CD4-positive, alpha-beta T cell treated with Interleukin-4 for 4 hours (primary cell): ENCODE measurements at places on chromosomes 13 and 19.

- no peak for DNase-seq
These were observed 258.2 kb upstream of the IRS2 start for GRCh38 chr13:110044551-110045111.

GRCh38 chr19:34325181-34325580 is 39.8 kb upstream of the GPI start:
- no peak for DNase-seq

DNA sequence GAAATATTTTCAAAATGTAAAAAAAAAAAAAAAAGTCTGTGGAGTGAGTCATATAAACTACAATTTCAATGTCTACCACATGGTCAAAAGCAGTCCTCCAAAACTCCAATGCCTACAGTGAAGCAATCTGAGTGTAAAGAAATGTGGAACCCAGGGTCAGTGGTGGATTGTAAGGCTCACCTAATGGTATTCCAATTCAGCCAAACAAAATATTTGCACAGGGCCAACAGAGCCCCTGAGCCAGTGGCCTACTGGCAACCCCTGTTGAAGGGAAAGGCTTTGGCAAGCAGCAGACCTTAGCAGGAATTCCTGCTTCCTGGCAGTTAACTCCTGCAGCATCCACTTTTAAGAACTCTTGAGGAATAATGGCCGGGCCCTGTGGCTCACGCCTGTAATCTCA is 3.4 kb downstream of the DNMT1 start:
- DNase-seq: no peak

DNA sequence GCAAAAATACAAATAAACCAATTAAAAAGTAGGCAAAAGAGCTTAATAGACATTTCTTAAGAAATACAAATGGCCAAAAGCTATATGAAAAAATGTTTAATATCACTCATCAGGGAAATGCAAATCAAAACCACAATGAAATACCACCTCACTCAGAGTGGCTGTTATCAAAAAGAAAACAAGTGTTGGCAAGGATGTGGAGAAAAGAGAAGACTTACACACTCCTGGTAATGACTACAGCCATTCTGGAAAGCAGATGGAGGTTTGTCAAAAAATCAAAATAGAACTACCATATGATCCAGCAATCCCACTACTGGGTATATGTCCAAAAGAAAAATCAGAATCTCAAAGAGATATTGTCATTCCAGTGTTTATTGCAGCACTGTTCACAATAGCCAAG is 223.5 kb upstream of the SLC10A2 start:
- DNase-seq: no peak

DNA sequence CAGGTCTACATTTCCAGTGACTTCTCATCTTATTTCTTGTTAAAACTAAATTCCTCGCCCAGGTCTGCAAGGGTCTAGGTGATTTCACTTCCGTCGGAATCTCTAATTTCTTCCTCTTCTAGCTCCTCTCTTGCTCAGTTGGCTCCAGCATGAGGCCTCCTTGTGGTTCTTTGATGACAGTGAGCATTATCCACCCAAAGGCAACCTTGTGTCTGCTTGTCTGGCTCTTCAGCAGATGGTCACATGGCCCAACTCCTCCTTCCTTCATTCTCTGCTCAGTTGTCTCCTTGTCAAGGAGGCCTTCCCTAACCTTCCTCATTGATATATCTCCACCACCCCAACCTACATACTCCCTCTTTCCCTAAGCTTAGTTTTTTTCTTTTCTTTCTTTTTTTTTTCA is 1391.4 kb downstream of the EFNB2 start:
- no peak for DNase-seq

- no peak for DNase-seq
These were observed 20.1 kb upstream of the IGFL1 start for GRCh38 chr19:46209472-46209871.

GRCh38 chr19:46728693-46729339 is 11.9 kb upstream of the PRKD2 start:
- DNase-seq: peak; percentile 73

- no peak for DNase-seq
These were observed 14.5 kb upstream of the TSPAN16 start for GRCh38 chr19:11281356-11282049.

- no peak for DNase-seq
These were observed 457.3 kb downstream of the EFNB2 start for GRCh38 chr13:106078191-106078590.

DNA sequence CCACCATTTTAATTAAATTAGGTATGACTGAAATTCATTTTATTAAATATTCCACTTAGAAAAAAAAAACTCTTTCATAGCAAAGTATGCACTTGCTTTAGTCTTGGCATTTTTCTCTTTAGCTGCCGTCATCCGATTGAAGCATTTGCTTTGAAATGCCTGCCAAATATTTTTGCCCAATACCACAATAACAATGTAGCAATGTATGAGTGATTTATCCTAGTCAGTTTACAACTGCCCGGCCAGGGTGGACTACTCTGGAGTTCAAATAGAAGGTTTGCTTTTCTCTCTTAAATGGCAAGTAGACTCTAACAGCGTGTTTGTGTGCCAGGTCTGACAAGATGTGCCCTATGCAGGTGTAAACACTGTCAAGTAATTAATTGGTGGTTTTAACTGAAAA is 675.3 kb upstream of the SGCG start:
- DNase-seq: no peak

DNA sequence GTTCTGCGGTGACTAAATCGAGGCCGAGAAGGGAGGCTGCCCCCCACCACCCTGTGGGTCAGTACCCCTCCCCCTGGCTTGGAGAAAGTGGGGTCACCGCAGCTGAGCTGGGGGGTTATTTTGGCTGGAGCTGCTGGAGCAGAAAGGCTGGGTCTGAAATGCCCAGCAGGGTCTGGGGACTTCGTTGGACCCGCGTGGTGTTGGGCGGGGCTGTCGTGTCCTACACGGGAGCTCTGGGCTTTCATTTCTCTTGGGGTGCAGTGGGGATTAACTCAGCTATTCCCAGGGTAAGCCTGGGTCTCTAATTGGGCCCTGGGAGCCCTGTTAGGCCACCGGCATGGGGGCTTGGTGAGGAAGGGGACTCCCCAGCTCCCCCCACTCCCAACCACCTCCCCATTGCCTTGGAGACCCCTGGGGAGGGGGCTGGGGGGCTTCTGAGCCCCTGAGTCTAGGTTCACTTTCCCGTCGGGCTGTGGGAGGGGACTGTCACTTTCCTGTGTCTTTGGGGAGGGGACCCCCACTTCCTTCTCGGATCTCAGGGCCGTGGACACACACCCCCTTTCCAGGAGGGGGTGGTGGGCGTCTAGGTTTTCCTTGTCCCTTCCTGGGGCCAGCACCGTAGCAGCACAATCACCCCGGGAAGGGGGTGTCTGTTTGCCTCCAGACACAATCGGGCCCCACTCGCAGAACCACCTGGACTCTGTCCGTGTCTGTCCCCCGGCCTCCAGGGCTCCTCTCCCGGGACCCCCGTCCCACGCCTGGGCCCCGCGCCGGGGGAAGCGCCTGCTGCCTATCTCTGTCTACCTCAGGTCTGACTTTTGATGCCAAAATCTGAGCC is 10.2 kb upstream of the WDR18 start:
- DNase-seq: no peak

DNA sequence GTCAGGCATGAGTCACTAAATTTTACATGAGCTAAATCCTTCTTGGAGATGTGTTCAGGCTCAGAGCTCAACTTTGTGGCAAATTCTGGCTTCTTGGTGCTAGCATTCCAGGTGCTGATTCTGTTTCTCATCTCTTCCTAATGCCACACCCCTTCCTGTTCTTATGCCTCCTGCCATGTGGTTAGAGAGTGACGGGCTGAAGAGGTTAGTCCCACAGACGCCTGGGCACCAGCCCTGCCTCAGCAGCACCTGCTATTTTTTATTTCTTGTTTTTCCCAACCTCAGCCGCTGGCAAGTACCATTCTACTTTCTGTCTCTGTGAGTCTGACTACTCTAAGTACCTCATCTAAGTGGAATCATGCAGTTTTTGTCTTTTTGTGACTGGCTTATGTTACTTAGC is 329.5 kb downstream of the KCNRG start:
- DNase-seq: no peak

- no peak for DNase-seq
These were observed 324.4 kb downstream of the LMO7 start for GRCh38 chr13:75960538-75960994.

DNA sequence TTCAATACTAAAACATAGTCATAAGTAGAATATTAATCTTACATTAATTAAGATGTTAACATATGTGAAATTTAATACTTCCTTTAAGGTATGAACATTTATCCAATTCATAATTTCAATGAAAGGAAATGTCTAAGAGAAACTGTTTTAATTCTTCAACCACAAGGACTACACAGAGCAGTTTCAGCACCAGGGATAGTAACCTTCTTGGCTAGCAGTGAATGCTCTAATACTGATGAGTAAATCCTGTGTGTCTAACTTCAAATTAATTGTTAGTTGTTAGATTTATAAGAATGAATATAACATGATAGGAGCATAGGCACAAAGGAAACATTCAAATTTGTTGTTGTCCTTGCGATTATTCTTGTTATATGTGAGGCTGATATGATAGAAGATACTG is 15.6 kb upstream of the NBEA start:
- DNase-seq: no peak

- no peak for DNase-seq
These were observed 1047.6 kb downstream of the SLITRK5 start for GRCh38 chr13:88718781-88719180.

GRCh38 chr13:28794396-28794795 is 25.7 kb upstream of the MTUS2 start:
- DNase-seq: no peak

DNA sequence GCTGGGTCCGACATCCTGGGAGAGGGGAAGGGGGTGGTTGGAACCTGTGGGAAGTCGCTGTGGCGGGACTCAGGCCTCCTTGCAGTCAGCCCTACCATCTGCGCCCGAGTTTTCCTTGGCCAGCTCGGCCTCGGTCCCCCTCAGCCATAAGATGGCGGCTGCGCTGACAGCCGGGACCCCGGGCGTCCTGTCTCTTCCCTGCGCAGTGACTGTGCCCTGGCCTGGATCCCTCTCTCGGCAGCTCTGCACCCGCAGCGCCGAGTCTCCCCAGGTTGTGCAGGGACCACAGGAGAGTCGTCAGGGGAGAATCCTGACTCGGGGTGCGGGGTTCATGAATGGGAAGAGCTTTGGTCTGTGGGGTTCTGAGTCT is 345 bp downstream of the ZNF257 start:
- no peak for DNase-seq

DNA sequence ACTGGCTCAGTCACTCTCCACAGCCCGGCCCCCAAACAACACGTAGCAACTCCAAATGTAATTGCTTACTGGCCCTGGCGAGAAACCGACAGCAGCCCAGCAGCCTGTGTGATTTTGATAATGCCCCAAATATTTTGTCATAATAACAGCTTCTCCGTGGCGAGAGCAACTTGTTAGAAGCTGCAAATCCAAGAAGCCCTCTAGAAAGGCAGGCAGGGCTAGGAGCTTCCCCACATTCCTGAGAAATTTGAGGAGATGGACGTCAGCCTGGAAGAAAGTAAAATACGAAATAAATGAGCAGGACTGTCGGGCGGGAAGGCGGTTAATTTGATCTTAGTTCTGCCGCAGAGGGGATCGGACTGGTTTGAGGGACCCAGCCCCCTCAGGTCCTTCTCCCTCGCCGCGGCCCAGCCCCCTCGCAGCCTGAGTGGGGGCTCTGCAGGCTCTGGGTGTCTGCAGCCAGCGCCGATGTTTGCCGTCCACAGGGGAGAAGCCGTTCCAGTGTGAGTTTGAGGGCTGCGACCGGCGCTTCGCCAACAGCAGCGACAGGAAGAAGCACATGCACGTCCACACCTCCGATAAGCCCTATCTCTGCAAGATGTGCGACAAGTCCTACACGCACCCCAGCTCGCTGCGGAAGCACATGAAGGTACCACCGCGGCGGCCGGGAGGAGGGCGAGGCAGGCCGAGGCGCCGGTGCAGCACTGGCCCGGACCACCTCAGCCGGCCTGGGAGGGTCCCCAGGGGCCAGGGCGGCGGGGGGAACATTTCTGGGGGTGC is 3.1 kb downstream of the ZIC2 start:
- no peak for DNase-seq

- no peak for DNase-seq
These were observed 1629.0 kb downstream of the OLFM4 start for GRCh38 chr13:54657588-54657987.

- DNase-seq: no peak
These were observed 62.6 kb downstream of the ALOX5AP start for GRCh38 chr13:30797847-30798535.

GRCh38 chr19:35266520-35267352 is 2.0 kb upstream of the USF2 start:
- no peak for DNase-seq

DNA sequence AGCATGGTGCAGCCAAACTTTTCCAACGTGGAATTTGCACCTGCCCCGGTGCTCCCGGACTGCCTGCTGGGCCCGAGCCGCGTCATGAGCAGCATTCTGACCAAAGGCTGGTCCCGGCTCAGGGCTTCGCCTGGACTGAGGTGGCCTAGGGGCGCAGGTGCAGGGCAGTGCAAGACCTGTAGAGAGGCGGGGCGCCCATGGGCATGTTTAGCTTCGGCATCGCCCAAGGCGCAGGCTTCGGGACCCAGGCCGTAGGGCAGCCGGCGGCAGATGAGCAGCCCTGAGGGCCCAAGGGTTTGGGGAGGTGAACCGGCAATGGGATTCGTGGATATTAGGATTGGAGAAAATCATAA is 23.8 kb downstream of the LRFN3 start:
- DNase-seq: no peak

- no peak for DNase-seq
These were observed 223.9 kb upstream of the MIR17HG start for GRCh38 chr13:91123456-91124127.

DNA sequence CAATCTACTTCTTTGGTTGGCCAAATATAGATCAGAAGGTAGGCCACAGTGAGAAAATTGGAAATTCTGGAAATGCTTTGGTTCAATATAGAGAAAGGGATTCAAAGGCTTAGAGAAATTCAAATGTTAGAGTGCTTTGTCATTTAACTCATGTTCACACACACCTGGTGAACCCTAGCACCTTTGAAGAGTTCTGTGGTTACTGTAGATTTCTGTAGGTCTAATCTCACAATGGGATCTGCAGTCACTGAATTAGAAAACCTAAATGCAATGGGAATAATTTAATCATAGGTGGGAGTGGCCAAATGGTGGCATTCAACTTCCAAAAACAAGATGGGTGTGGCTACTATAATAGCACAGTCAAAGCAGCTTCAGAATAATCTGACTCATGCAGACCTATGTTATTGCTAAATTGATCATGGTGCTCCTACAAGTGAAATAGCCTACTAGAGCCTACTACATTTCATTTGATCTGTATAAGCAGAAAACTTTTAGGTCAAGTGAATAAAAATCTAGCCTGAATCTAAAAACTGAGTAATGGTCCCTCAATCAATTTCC is 1152.9 kb downstream of the PCDH9 start:
- DNase-seq: no peak
